ENCODE measurements at places on chromosomes 3 and 15.

GRCh38 chr3:195139876-195140240 is 131.1 kb downstream of the XXYLT1 start:
- no peak for DNase-seq

DNA sequence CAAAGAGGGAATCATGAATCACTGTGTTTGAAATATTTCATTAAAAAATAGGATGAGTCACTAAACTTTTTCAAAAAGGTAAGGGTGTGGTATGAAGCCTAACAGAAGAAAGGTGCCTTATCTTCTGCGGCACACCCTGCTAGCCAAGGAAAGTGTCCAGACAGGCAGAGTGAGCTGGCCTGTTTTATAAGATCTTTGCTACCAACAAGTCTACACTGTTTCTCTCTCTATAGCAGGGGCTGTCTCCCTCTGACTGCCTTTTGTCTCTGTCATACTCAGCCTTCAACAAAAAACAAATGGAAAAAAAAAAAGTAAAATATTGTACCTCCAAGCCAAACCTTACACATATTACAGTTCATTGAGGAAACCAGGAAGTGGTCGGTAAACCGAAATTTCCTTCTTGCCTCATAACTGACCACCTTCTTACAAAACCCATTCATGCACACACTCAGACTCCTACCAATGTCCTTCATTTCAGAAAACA is 9.1 kb downstream of the ZDHHC3 start:
- no peak for DNase-seq

DNA sequence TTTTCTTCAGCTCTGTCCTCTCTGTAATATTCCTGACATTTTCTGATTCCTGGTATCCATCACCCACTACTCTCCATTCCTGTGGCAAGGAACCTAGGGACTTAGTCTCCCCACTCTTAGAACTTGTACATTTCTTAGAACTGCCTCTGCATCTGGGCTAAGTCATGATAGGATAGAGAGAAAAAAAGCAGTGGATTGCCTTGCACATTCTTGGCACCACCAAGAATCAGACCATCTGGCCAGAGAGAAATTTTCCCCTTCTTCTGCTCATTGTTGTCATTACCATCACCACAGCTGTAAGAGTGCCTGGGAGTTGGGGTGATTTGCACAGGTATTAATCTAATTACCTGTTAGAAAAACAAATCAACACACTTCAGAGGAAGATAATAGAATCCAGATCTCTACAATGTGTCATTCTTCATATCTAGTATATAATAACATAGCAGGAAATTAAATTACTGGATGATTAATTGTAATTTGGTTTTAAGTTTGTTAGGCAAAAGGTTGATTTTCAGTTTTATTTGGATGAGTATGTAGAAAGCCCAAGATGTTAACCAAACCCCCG is 264.8 kb upstream of the ZPLD1 start:
- no peak for DNase-seq

DNA sequence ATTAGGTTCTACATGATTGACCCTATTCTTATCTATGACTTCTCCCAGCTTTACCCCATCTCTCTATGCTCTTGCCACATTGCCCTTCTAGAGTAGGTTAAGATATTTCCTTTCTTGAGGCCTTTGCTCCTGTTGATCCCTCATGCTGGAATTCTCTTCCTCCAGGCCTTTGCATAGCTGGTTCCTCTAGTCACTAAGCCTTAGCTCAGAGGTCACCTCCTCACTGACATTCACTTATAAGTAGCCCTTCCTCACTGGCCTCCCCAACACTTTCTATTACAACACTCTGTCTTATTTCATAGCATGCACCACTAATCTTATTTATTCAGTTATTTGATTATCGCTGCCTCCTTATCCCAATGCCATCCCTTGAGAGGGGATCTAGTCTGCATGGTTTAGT is 228.4 kb upstream of the COL8A1 start:
- DNase-seq = no peak

- DNase-seq = no peak
Measured at GRCh38 chr3:59046839-59047238, 3.0 kb downstream of the CFAP20DC start.

DNA sequence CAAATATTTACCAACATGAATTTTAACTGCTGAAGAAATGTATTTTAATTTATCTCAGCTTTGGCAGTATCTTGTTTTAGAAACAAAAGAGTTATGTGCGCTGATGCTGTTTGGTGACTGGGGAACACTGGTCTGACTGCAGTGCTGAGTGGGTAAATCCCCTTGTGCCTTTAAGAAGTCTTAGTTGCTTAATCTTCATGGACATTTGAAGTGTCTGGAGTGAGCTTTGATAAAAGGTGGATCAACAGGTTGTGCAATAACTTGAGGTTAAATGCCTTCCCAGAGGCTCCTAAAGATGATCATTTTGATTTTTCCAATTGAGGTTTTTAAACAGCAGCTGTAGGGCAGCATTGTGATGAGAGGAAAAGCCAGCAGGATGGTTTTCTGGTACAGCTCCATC is 68.7 kb downstream of the TP63 start:
- DNase-seq = no peak

GRCh38 chr3:13506239-13506638 is 26.1 kb downstream of the HDAC11 start:
- DNase-seq = no peak

DNA sequence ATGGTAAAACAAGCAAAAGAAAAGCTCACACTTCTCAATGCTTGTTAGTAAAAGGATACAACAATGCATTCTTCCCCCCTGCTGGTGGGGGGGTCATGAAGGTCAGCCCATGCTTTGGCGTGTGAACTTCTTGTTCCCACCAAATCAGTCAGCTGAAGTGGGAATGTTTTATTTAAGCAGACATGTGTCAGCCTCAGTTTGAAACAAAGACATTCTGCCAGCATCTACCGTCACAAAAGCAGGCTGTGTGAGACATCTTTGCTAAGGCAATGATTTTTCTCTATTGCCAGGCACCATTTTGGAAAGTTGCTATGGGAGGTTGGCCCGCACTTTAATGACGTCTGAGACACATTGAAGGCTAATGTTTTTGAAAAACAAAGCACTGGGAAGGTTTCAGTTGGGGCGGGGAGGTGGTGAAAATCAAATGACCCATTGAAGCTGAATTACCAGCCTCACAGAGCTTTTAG is 206.6 kb downstream of the TLE3 start:
- DNase-seq = no peak

- DNase-seq = no peak
Measured at GRCh38 chr3:188491276-188491687, 337.3 kb downstream of the LPP start.

DNA sequence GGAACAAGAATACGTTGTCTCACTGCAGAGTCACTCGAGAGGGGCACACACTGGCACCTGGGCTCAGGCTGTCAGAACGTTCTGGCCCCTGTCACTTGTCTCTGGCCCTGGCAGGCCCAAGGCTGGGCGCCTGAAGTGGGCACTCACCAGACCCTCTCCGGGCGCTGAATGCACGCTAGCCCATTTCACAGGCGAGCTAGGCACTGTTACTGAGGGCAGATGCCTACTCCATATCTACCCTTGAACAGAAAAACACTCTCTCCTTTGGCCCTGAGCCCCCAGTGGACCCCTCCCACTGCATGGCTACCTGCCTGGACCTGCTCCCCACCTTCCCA is 42.3 kb upstream of the IQSEC1 start:
- no peak for DNase-seq

DNA sequence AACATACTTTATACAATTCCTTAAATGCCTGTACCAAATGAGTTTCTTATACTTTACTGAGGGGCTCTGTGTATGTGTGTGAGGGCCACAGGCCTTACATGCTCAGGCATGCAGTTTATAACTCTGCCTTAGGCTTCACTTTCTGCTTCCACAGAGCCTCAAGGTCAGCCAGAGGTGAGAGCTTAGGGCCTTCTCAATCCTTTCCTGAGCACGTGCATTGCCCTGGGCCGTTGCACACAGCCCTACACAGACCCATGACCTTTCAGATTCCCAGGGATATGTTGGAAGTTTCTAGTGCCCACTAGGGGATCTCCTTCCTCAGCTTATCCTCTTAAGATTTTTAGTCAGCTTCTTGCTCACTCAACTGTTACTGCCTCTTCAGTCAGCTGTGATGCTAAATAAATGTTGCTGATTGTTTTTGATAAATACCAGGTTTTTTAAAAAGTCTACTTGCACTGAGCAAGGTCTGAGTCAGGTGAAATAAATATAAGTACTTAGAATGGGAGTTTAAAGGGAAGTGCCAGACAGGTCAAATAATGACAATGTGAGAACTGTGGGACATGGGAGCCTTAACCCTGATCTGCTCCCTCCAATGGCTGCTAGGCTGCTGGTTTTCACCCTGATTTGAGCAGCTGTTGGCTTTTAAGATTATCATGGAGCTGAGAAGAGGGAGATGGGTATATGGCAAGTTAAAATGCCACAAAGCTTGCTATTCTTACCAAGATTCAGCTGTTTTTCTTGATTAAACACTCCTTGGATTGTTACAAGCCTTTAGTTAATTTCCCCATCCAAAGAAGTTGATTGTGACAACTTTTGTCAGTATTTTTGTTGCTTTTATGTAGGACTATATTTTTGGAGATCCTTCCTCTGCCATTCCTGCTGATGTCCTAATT is 169.5 kb downstream of the PLD1 start:
- DNase-seq = no peak

DNA sequence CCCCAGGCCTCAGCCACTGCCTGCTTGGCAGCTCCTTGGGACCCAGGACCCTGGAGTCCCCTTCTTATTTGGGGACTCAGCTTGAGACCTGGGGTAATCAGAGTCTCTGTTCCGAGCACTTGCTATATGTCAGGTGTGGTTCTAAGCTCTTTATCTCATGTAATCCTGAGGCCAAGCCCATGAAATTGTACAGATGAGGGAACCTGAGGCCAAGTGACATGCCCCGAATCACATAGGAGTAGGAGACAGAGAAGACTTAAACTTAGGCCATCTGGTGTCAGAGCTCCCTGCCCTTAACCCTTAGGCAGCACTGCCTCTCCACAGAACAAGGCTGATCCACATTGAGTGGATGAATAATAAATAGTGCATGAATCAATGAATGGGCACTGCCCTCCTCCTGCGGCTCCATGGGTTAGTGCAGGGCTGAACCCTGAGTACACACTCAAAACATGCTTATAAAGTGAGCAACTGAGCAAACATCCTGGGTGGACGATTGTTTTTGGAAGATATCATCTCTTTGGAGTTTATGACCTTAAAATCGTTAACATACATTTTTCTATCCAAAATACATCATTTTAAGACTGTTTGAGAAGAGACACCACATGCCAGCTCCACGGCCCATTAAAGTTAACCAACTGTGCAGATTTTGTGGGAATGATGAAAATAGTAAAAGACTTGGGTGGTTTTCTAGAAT is 33.2 kb upstream of the IQSEC1 start:
- DNase-seq = no peak

DNA sequence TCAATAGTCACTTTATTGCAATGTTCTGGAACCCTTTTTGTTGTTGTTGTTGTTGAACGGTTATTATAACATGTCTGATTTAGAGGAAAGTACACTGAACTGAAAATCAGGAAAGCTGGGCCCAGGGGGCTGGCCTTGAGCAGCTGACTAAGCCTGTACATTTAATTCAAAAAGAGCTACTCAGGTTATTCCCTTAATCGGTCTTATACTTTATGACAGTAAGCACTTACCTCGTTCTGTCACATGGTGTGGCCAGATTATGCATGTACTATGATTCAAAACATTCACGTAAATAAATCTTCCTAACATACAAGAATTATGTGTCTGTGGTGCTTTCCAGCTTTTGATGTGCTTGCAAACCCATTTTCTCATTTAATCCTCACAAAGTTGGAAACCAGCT is 382.5 kb upstream of the TPRG1 start:
- DNase-seq = no peak

DNA sequence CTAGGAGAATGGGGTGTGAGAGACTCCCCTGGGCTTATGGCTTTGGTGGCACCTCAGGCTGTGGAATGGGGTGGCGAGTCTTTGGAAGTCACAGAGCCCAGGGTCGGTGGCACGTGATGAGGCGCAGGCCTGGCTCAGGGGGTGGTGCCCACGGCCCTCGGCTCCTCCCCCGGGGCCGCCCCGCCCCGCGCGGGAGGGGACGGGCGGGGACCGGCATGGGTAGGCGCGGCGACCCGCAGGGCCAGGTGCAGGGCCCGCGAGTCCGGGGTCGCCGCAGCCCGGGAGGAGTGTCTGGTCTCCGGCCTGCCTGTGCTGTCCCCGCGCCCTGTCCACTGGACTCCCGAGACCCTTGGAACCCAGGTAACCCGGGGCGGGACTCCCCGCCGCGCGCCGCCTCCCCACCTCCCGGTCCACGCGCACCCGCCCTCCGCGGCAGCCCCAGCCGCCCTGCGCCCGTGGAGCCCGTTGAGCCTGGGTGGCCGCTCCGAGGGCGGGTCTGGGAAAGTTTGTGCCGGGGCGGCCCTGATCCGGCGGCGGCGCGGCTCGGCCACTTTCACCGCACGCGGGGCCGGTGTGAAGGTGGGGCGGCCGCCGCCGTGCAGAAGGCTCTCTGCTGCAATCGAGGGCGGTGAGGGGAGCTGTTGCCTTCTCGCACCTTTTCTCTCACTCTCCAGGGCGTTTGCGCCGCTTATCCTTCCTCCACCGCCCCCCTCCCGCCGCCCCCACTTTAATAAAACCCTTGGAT is at the start of gene PAQR5:
PAQR5 (plus strand) TSS at position 216 of the 745 bp plus-strand sequence. CDS start 61,169 bp downstream, outside the sequence.
- DNase-seq = no peak

- no peak for DNase-seq
Measured at GRCh38 chr3:11764931-11765363, 81.7 kb downstream of the TAMM41 start.
